ENCODE measurements at places on chromosomes 11 and 22.

DNA sequence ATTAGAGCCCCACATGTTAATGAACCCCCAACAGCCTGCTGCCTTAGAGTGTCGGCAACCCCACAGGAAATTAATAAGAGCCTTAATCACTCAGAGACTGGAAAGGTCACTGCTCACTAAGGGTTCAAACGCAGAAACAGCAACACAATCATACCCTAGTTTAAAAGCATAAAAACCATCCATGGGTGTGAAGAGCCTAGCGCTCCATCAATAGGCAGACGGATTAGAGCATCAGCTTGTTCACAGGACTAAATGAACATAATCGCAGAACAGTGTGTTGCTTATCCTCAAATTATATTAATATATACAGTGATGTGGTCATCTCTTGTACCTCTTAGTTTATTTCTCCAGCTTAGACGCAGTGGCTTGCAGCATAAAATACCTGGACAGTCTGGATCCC is 720.7 kb downstream of the OPCML start:
- no peak for DNase-seq

- no peak for DNase-seq
These were observed 14.0 kb upstream of the NRIP3 start for GRCh38 chr11:9017773-9018172.

GRCh38 chr11:61195719-61196118 is 7.6 kb upstream of the PGA3 start:
- no peak for DNase-seq

GRCh38 chr11:67561971-67562619 is 21.5 kb upstream of the GSTP1 start:
- no peak for DNase-seq

- DNase-seq, result peak; percentile 74
These were observed 14.8 kb upstream of the RPS3 start for GRCh38 chr11:75384438-75385080.

DNA sequence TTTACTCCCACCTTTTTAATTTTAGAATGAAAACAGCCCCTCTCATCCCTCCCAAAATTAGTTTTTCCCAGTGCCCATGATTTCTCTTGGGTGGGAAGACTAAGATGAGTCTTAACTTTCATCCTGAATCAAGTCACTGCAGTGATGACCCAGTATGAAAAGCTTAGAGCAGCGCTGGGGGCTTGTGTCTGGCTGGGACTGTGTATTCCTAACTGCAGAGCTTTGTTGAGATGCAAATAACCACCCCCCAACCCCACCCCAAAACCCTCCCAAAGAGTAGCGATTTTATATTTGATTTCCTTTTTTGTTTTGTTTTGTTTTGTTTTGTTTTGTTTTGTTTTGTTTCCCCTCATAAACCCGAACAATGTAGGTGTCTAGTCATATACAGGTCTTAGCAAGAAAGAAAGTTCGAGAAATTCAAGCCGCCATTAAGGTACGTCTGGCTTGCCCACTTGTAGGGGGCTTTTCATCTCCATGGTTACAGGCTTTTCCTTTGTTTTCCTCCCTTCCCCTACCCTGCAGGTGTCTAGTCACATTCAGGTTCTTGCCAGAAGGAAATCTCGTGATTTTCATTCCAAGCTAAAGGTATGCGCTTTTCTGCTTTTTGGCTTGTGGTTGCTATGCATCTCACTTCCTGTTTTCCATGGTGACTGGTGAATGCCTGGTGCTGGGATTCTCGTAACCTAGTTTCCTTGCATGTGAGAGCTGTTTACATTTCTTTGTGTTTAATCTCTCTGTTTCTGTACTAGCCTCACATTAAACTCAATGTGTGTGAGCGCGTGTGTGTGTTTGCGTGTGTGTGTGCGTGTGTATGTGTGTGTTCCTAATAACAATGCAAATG is 144.6 kb upstream of the RASSF10 start:
- DNase-seq, result no peak

DNA sequence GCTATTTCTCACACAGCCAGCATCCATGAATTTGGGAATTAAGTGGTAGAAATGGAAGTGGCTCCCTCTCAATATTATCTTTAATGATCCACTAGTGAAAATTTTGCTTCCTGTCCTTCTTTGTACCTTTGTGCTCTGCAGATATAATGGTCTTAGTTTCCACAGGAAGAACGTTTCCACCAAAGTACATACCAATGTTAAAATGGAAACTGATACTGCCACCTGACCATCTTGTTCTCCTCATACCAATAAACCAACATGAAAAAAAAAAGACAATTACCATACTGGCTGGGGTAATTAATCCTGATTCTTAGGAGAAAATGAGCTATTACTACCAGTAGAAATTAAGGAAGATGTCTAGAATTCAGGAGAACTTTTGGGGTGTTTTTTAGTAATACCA is 32.3 kb downstream of the C11orf65 start:
- DNase-seq, result no peak

DNA sequence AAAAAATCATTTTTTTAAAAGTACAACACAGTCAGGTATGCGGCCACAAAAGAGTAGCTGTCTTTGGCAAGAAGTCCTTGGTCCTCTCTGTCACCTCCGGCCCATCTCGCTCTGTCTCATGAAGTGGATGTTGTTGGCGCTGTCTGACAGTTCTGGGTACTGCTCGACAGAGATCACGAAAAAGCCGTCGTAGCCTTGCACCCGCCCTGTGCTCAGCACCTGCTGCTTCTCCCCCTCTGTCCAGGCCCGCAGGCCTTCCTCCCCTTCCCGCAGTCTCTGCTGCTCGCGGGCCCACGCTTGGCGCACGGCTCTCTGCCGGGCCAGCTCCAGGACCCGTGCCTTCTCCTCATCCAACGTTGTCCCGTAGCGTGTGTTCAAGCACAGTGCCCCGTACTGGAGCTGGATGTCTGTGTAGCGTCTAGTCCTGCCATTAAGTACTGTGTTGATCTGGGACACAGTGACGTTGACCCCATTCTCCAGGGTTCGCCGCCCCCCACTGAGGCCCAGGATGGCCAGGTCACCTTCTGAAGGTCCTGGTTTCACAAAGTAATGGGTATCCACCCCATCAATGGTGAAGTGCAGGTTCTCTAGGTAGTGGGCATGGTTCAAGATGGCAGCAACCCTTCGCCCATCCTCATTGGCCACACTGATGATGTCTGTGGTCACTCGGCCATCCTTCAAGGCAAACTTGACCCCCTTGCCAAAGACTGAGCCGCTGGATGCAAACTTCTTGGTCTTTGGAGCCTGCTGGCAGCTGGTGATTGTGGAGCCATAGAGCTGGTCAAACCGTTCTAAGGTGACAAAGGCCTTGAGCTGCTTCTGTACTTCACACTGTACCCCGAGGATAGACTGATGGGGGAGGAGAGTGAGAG is 83.5 kb upstream of the NARS2 start:
- no peak for DNase-seq

GRCh38 chr11:95044010-95044409 is 5.2 kb upstream of the KDM4F start:
- DNase-seq, result no peak

GRCh38 chr22:19109198-19110063 is 12.8 kb downstream of the DGCR2 start:
- DNase-seq, result peak; percentile 53

DNA sequence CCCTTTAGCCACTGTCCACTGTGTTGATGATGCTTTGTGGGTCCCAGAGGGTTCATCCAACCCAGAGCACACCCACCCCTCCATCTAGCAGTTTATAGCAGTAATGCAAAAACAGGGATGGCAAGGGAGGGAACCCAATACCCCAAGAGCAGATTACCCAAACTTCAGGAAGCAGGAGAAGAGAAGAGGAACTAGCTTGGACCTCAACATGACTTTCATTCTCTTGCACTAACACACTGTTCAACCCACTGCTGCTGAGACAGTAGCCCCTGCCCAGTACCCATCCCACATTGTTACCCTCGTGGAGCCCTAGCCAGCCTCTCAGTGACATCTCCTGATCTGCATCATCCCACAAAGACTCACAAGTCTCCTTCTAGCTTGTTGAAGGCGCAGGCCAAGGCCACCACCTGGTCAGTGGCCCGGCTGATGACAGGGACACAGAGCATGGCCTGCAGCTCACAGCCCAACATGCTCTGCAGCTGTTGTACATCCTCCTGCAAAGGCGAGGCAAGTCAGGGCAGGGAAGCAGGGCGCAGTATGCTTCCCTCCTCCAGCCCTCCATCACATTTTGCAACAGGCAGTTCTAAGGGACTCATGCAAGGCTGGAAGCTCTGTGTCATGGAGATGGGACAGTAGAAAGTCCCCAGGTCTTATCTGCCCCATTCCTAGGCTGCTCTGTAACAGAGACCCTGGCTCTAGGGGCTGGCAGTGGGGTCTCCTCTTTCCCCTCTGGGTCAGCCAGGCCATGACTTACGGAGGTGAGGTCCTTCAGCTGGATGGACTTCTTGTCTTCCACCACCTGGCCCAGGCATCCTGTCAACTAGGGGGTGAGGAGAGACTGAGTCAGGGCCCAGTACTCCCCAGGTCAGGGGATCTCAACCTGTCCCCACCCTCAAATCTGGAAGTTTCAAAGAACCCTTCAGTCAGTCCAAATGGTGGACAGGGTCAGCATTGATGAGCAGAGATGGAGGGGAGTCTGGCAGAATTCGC is 85.5 kb downstream of the PDE2A start:
- DNase-seq, result no peak

- peak; percentile 38 for DNase-seq
These were observed 16.4 kb upstream of the IL2RB start for GRCh38 chr22:37165940-37166674.

GRCh38 chr22:16974298-16975084 is 33.5 kb downstream of the GAB4 start:
- DNase-seq, result no peak

DNA sequence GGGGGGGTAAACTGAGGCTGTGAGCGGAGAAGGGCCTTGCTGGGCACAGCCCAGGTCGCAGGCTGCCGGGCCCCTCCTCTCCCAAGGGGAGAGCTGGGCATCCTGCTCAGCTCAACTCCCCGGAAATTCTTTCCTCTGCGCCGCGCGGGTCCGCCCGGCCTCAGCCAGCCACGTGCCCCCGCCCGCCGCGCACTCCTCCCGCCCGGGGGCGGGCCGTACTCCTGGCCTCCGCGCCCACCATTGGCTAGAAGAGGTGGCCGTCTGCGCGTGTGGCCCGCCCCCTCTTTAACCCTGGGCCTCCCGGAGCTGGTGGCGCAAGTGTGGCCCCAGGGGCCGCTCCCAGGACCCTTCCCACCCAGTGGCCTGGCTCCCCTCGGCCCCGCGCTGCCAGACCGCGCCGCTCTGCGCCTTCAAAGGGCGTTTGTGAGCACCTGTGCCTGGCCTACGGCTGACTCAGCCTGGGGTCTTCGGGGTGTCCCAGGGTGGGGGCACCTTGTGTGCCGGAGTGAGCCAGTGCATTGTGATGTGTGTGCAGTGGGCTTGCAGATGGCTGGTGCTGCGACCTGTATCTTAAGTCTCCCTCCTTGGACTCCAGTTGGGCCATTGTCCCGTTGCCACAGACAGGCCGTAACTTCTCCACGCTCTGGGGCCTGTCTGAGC is 2.0 kb downstream of the MRGPRF start:
- DNase-seq, result no peak

GRCh38 chr11:82507288-82507687 is 226.4 kb downstream of the FAM181B start:
- no peak for DNase-seq

DNA sequence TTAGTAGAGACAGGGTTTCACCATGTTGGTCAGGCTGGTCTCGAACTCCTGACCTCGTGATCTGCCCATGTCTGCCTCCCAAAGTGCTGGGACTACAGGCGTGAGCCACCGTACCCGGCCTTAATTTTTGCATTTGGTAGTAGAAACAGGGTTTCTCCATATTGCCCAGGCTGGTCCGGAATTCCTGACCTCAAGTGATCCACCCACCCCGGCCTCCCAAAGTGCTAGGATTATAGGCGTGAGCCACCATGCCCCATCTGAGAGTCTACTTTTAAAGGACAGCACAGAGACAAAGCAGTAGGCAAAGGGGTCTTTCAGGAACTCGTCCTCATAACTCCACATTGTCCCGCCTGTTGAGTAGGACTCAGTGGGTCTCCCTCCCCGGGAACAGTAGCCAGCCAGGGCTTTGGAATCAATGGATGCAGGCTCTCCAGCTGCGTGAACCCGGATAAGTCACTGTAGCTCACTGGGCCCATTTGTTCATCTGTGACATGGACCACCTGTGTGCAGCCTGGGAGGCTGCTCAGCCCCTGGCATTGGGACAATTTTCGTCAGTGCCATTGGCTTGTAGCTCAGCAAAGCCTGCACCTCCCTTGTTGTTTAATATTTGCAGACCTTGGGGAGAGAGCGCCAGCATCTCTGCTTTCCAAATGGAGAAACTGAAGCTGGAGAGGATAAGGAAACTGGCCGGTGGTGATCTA is 86.1 kb downstream of the ARHGAP8 start:
- no peak for DNase-seq

Data from activated gamma-delta T cell treated with Interleukin-2 at 50 U/mL for 16 hours (primary cell).